ENCODE measurements at places on chromosomes 11 and 22.
A peak's percentile ranks its signal among the peaks of the same experiment; 100 is the strongest.

GRCh38 chr11:8178297-8178696 lies 9.5 kb upstream of the RIC3 start:
- no peak for DNase-seq

GRCh38 chr11:31397239-31397834 lies 27.7 kb downstream of the DNAJC24 start:
- peak; percentile 36 for DNase-seq

GRCh38 chr11:20762116-20762844 lies 92.9 kb downstream of the NELL1 start:
- DNase-seq = peak; percentile 89

GRCh38 chr22:22578702-22579424 lies 19.8 kb upstream of the PRAME start:
- DNase-seq = no peak

GRCh38 chr11:130849215-130849568 lies 67.1 kb downstream of the SNX19 start:
- DNase-seq = no peak

GRCh38 chr11:29507376-29507775 lies 509.5 kb downstream of the KCNA4 start:
- DNase-seq = no peak

- DNase-seq = no peak
Observed at GRCh38 chr11:71542879-71543777, 5.1 kb upstream of the KRTAP5-9 start.

- DNase-seq = no peak
Observed at GRCh38 chr22:17638182-17638431, 450 bp upstream of the BCL2L13 start.

GRCh38 chr11:26947379-26947844 lies 46.5 kb upstream of the FIBIN start:
- no peak for DNase-seq

DNA sequence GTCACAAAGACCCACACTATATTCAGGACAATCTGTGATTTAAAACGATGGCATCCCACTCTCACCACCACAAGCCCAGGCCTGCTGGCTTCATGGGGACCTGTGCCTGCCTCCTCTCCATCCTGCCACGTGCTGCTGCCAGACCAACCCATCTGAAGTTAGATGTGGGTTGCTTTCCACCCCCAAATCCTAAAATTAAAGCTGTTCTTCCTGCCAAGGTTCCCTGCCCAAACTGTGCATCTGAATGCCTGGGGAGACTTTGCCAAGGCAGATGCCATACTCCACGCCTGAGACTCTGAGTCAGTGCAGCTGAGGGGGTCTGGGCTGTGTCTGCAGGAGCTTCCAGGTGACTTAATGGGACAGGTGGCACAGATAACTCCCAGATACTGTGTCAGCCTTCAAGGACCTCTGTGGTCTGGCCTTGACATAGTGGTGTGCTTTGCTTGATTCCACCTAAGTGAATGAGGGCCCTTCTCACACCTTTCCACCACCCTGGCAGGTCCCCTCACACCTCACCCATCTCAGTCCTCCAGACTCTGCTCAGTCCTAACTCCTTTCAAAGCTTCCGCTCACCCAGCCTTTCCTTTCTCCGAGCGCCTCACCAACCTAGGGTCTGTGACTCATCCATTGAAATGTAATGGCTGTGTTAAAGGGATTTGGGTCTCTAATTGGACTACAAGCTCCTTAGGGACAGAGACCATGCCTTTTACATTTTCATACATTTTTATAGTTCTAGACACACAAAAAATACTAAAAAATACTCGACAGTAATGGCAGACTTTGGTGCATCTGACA lies 18.6 kb downstream of the ADAMTS8 start:
- DNase-seq = no peak

DNA sequence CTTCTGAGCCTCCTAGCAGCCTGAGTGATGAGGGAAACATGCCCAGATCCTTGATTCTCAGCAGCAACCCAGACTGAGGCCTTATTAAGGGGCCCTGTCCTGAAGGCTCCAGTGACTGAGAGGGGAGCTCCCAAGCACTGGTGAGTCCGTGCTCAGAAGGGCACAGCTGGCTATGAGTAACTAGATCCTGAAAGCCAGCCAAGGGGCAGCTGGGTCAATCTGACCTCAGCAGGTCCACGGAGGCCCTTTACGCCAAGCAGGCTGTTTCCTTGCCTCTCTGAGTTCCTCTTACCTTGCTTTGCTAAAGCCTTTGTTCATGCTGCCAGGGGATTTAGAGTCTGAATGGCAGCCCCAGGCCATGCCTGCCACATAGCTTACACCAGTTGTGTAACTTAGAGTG lies 19.3 kb upstream of the MIEF1 start:
- DNase-seq = no peak

GRCh38 chr11:17298302-17298701 lies 21.8 kb downstream of the NUCB2 start:
- no peak for DNase-seq

GRCh38 chr11:86919557-86920210 lies 35.5 kb downstream of the FZD4 start:
- peak; percentile 47 for DNase-seq

DNA sequence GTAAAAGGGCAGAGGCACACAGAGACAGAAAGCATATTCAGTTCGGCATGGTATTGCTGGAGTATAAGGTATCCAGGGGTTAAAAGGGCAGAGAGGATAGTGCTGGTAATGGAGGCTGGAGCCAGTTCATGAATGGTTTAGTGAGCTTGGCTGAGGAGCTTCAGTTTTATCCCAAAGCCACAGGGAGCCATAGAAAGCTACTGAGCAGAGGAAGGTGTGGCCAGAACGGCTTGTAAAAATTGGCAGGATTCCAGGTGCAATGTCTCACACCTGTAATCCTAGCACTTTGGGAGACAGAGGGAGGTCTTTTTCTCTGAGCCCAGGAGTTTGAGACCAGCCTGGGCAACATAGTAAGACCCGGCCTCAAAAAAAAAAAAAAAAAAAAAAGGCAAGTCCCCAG lies 186.1 kb downstream of the MYO18B start:
- DNase-seq = peak; percentile 63

DNA sequence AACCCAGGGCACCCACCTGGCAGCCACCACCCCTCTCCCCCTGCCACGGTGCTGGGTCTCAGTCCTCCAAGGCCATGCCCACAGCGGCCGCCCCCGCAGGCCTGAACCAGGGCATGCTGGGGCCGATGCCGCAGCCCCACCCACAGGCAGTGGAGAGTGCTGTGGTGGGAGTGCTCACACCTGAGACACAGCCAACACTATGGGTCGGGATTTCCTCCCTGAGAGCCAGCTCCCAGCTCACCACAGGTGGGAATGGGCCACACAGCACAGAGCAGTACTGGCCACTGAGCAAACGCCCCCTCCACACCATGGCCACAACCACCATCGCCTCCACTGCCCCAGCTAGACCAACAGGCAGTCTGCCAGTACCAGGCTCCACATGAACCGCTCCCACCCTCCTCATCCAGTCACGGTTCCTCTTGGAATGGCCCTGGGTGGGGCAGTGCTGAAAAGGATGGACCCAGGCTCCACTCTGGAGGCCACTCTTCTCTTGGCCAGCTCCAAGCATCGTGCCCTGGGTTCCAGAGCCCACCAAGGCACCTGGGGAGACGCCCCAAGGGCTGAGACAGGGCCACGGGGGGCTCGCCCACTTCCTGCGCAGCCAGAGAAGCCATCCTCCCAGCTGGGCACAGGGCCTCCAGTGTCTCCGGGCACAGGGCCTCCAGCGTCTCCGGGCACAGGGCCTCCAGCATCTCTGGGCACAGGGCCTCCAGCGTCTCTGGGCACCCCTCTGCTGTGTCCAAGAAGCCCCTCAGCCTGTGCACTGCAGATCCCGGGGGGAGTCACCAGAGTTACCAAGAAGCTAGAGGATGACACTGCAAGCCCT lies 14.2 kb downstream of the MOB2 start:
- DNase-seq = no peak

DNA sequence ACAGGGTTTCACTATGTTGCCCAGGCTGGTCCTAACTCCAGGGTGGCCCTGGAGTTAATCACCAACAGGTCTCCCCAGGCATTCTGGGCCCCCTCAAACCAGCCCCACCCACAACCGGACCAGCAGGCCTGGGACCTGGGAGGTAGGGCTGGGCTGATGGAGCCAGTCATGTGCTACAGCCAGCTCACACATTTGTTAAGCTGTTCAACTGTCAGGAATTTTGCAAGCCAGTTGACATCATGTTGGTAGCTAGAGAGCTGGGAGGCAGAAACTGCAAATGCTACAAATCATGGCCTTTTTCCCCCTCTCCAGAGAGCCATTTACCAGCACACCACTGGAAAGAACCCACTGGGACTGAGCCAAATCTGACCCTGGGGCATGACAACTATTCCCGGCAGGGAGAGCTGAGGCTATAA lies 6.8 kb downstream of the ARHGAP1 start:
- no peak for DNase-seq

DNA sequence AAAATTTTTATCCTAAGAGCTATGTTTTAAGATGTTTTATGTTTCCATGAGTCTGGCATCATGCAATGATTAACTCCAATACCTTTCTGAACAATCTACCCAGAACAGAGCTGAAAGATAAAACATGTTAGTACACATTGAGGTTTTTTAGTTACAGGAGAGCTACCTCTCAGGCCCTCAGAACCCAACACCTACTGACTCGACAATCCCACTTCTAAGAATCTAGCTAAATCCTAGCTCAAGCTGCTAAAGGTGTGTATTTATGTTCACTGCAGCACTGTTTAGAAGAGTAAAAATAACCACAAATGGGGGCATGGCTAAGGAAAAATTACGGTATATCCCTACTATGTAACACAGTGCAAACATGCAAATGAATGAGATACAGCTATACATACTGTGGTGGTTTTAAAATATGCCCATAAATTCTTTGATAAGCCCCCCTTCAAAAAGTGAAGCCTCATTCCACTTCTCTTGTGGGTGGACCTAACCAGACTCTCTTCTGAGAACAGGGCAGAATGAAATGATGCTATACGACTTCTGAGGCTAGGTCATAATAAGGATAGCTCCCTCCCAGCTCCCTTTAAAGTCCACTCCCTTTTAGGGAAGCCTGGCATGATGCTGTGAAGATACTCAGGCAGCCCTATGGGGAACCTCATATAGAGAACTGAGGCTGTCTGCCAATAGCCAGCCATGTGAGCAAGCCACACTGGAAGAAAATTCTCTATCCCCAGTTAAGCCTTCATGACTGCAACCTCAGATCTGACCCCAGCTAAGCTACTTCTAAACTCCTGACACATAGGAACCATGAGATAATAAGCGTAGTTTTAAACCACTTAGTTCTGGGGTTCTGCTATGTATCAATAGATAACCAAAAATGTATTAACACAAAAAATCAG lies 29.5 kb downstream of the TMEM123 start:
- peak; percentile 38 for DNase-seq

DNA sequence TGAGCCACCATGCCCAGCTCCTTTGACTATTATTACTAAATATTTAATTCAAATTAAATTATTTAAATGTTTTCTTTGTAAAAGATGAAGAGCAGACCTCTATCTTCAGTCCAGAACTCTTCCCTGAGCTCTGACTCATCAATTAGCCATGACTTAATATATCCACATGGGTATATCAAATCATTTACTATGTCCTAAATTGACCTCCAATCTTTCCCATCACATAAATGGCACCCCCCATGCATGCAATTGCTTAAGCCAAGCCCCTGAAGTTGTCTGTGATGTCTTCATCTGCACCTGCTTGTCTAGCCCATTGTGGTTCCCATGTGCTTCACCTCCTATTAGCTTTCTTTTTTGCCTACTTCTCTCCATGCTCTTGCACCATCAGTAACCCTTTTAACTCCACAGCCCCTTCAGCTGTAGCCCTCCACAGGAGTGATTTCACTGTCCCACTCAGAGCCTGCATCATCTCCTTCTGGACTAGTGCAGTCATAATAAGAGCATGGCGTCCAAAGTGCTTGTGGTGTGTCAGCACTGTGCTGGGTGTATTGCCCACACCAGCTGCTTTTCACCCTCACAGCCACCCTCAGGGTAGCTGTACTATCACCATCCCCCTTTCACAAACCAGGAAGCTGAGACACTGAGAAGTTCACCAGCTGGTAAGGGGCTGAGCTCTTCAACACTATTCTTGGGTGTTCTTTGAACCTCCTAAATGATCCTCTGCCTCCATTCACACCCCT lies 11.8 kb upstream of the THY1 start:
- DNase-seq = no peak

- DNase-seq = no peak
Observed at GRCh38 chr11:104970756-104971155, 2.4 kb upstream of the CASP4 start.

- no peak for DNase-seq
Observed at GRCh38 chr22:50713571-50714056, 24.4 kb upstream of the ACR start.

DNA sequence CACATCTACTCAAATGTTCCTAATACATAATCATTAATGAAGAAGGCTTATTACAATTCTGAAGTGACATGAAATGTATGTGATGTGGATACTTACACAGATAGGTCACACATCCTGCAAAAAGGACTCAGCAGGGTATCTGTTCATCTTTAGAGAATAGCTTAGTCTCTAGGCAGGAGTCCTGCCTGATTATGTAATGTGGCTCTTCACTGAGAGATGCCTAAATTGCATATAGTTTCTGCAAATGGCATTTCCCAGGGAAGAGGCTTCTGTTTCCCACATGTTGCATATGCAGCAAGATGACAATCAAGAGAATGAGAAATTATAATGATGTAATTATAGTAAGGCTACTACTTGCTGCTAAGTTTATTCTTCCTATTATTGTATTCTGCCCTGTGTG lies 58.8 kb upstream of the SLC36A4 start:
- no peak for DNase-seq

DNA sequence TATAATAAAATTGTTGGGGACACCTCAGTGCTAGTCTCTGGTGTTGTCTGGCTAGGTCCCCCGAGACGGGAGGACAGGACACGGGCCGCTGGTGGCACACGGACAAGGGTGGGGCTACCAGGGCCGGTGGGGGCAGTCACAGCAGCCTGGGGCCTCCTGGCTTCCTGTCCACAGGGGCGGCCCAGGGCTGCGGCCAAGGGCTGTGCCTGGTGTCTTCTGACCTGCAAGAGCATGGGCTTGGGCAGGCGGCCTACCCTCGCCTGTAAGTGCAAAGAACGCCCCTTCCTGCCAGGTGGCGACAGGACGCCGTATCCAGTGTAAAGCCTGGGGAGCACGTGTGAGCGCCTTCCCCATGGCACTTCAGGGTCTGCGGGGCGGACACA lies 3.6 kb downstream of the LRFN4 start:
- no peak for DNase-seq

- DNase-seq = no peak
Observed at GRCh38 chr11:62430425-62430824, 11.6 kb downstream of the SCGB1A1 start.

- no peak for DNase-seq
Observed at GRCh38 chr22:31288496-31289240, 3.6 kb downstream of the PIK3IP1 start.

GRCh38 chr11:13784441-13784840 lies 116.0 kb downstream of the FAR1 start:
- DNase-seq = no peak

DNA sequence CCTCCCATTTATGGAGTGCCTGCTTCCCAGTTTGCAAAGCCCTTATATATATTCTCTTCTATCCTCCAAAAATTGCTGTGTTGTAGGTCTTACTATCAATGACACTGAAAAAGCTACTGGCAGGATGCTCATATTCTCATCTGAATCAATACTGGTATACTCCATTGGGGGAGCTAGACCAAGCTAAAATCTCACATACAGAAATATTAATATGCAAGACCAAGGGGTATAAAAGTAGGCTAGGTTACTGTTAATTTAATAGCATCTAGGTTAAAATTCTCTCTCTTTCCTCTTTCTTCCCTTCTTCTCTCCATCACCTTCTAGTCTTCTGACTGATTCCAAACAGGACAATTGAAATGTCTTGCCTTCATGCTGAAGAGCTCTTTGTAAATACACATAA lies 17.1 kb upstream of the BDNF start:
- peak; percentile 9 for DNase-seq

Data from NCI-H1092 treated with DMSO at 0.1 percent for 48 hours (cell line).